ELF-1 (cell line): ENCODE measurements at places on chromosomes 7 and 10.

DNA sequence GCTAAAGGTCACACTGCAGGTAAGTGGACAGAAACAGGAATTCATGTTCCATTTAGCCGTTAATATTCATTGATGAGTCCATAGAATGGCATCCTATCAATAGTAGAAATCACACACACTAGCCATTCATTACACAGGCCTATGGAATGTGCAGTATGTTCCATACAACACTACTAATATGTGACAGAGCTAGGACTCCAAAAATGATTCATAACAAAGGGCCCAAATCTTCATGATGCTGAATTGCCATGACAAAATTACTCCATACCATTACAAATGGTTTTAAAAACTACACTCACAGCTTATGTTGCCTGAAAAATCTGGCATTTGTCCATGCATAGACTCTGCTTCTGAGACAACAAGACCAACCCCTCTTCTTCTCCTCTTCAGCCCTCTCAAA lies 549.1 kb downstream of the XPNPEP1 start:
- no peak for DNase-seq

DNA sequence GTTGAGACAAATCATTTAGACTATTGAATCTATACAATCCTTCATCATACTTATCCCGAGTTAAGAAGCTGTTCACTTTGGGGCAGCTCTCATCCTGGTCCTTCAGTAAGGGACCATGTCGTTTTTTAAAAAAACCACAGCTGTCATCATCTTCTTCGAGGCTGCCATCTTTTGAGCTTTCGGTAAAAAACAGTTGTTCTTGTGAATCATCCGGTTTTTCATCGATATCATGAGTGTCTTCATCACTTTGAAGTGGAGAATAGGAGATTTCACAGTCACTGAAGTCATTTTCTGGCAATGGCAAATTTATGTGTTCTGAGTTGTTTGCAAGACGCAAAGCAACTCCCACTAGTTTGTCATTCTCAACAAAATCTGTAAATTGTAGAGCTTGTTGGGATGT lies 3.9 kb downstream of the DCLRE1A start:
- DNase-seq = no peak

- DNase-seq = no peak
These were observed 5.0 kb upstream of the SORCS1 start for GRCh38 chr10:107169516-107169915.

DNA sequence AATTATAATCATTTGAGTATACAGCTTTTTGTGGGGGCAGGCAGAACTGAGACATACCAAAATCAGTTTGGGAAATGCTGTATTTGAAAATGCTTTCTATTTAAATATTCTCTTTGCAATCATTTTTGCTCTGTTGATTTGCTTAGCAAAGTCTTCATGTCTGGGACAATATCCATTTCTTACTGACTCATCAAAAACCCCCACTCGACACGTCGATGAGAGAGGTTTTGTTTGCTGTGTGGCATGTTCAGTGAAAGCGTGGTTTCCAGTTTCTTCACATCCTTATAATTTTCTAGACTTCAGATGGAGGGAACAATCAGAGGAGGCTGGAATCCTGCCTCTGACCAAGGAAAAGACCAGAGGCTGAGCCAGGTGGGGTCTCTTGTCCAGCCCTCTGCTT lies 28.9 kb downstream of the HTRA1 start:
- no peak for DNase-seq

GRCh38 chr7:105084581-105084980 lies 70.6 kb downstream of the KMT2E start:
- no peak for DNase-seq

DNA sequence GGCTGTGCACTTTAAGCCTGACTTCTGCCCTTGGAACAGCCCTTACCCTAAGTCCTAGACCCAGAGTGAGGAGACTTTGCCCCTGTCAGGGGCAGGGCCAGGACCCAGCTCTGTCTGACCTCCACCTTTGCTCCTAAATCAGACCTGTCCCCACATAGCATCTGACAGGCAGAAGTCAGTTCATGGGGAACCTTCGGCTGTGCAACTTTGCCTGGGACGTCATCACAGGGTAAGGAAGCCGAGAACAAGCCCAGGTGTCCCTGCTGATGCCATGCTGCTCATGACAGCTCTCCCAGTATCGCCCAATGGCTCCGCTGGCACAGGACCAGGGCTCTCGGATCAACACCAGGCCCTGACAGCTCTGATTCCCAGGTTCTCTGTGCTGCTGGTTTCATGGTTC lies 55.4 kb downstream of the TNS3 start:
- DNase-seq = no peak

DNA sequence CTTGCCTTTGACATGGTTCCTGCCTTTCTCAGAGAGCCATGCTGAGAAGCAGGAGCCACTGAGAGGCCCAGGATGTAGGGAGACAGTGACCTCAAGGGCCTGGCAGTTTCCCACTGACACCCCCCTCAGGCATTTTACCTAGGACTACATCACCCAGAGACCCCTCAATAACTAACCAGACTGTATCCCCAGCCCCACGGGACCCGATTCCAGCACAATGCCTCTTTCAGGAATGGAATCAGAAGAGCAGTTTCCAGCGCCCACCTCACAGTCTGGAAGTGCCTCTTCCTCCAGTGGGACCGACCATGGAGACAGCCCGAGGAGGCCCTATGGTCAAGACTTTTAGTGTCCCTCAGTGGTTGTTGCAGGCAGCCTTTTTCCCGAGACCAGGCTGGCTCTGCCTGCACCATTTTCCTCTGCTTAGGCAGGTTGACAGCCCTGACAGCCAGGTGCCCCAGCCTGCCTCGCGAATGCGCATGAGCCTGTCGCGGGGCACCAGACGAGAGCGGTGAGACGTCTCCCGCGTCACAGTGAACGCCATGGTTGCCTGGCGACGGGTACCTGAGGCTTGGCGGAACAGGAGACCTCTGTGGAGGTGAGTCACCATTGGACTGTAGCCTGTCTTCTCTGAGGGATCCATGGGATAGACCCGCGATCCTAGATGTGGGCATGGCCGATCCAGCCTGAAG lies 28.4 kb upstream of the ZNF273 start:
- no peak for DNase-seq

GRCh38 chr10:112653851-112654250 lies 206.8 kb downstream of the VTI1A start:
- no peak for DNase-seq

DNA sequence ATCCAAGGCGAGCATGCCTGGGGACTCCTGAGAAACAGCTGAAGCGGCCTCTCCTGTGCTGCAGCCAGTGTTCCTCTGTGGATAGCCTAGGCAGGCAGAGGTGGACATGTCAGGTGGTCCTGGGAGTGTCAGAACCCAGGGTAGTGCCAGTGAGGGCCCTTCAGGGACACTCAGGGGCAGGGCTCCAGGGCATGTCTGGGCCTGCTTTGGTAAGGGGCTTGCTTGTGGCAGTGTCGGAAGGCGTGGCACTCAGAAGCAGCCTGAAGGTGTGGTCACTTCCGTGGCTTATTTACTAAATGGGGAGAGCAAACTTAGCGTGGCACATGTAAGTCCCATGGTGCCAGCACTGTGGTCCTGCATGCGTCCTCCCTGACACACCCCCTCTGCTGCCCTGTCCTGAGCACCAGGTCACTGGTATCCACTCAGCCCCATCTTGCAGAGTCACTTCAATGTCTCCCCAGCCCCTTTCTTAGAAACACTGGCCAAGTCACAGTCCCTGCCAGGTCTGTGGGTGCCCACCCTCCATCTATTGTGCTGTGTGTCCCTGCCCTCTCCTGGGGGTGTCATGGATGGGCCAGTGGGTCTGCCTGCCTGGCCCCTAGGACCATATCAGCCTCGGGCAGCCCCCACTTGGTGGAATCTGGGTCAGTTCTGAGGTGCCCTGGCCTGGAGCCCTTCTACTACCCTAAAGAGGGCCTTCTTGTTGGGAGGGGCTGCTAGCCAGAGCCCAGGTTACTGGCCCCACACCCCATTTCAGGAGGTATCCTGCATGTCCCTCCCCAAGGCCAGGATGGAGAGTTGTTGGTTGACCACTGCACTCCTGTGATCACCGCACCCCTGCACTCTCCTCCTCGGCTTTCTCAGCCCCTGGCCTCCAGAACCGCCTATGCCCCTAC lies 6.4 kb downstream of the ZMIZ2 start:
- no peak for DNase-seq

DNA sequence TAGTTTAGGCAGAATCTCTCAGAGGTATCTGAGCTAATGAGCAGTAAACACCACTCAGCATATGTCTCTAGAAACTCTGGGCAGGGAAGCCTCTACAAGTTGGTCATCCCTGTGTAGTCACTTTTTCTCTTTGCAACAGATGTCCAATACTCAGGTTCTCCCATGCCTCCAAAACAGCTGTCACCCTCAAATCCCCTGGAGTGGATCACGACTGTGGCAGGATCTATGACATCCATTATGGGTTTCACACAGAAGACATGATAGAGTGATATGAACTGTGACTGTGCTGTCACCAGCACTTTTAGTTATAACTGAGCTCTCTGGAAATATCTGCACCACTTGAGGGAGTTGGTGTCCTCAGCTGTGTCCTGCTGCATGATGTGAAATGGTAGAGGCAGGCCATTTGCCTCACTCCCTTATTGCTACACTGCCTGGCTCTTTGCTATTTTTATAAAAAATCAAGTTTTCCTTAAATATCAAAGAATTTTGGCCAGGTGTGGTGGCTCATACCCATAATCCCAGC lies 24.1 kb upstream of the ZNRF2 start:
- DNase-seq = no peak

DNA sequence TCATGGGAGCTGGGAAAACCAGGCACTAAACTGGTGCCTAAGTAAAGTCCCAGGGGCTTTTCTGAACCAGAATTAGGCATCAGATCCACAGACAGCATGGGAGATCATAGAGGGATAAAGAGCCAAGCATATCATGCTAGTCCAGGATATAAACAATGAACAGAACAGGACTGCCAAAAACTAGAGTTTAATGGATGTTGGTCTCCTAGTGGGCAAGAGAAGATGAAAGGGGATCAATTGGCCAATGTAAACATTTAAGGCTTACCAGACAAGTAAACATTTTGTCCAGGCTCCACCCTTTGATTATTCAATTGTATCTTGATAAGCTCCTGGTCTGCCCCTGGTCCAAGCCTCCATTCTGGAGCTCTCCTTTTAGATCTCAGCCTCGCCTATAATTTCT lies 18.9 kb downstream of the MACC1 start:
- DNase-seq = no peak
